Suppressor macrophage (primary cell): ENCODE measurements at places on chromosomes 2 and 18.

DNA sequence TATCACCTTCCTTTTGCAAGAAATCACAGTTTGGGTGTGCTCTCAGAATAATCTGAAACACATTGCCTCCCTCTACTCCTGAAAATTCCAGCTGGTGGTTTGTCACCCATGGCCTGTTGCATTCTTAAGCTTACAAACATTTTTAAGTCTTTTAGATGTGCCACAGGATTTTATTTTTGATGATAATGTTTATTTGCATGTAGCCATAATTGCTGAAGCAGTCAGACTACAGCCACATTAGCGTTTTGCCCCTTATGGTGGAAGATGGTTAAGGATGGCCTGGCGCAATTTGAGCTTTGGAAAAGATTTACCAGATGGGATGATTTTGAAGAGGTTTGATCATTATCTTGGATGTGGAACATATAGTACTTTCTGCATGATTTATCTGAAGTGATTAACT lies 439.5 kb downstream of the MEIS1 start:
- DNase-seq = no peak

GRCh38 chr2:113230531-113230930 lies 48.2 kb downstream of the PAX8 start:
- peak; percentile 51 for DNase-seq

- no peak for DNase-seq
Measured at GRCh38 chr2:209936106-209936666, 66.3 kb upstream of the RPE start.

GRCh38 chr18:70985948-70986347 lies 697.1 kb downstream of the SOCS6 start:
- DNase-seq = no peak

- no peak for DNase-seq
Measured at GRCh38 chr2:37602702-37603101, 68.7 kb downstream of the CDC42EP3 start.

DNA sequence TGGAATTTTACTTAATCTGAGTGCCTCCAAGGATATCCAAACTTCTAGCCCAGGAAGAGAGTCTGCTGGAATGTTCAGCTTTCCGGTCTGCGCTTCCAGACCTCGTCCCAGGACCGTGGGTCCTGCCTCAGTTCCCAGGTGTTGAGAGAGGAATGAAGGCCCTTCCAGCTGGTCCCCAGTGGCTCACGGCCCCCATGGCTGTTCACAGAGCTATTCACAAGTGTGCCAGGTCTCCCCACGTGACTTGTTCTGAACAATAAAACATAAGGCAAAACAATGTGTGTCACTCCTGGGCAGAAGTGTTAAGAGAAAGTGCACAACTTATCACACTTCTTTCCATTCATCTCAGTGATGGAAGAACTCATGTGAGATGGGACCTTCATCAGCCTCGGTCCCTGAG lies 20.1 kb upstream of the TEX51 start:
- DNase-seq = no peak

DNA sequence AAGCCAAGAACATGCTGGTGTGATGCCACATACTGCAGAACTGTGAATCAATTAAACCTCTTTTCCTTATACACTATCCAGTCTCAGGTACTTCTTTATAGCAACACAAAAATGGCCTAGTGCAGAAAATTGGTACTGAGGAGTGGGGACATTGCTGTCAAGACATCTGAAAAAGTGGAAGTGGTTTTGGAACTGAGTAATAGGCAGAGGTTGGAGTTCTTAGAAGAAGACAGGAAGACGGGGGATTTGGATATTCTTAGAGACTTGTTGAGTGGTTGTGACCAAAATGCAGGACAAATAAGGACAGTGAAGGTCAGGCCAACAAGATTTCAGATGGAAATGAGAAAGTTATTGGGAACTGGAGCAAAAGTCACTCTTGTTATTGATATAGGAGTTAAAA lies 31.3 kb upstream of the CDH2 start:
- DNase-seq = no peak

DNA sequence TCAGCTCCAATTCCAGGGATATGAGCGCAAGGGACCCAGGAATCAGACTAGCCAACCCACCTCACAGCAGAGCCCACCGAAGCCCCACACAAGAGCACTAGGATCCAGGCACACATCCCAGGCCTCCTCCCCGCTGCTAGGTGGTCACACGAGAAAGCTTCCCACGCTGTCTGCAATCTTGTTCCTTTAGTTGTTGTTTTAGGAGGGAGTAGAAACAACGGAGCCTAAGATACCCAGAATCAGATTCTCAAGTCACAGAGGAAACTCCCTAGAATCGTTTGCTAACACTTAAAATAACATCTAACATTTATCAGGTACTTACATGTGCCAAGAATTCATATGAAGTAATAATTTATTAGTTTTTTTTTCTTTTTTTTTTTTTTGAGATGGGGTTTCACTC lies 9.7 kb upstream of the ATL2 start:
- no peak for DNase-seq

GRCh38 chr2:96157649-96158553 lies 12.7 kb upstream of the DUSP2 start:
- DNase-seq = peak; percentile 90

- DNase-seq = no peak
Measured at GRCh38 chr18:39966275-39966674, 1988.8 kb upstream of the PIK3C3 start.

DNA sequence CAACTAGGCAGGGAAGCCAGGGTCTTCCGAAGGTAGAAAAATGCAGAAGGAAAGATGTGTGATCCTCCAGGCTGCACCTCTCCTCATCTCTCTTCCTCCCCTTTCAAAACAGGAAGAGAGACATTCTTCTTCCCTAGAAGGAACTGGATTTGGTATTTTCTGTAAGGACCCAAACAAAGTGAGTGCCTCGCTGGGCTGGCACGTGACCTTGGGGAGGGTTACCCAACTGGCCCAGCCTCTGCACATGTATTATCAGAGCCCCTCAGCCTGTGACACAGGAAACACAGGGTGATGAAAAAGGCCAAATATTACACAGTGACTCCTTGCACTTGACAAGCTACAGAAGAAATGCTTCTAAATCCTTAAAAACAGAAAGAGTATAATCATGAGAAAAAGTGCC lies 2.3 kb downstream of the HJURP start:
- DNase-seq = peak; percentile 81
